Cardiac septum (tissue), 1 donor: ENCODE measurements at places on chromosomes 2 and 18.

DNA sequence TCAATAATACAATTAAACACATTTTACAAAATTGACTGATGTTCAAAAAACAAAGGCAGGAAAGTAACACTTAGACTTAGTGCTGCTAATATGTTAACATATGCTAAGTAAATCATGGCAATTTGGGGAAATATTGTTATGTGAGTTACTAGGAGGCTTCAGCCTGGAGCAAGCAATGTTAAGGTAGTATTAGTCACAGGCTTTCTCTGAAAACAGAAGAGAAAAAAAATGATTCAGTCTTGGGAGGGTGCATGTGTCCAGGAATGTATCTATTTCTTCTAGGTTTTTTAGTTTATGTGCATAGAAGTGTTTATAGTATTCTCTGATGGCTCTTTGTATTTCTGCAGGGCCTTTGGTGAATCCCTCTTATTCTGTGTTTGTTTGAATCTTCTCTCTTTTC lies 345.8 kb upstream of the TFPI start:
- no peak for DNase-seq

GRCh38 chr2:190994148-190994547 lies 19.8 kb downstream of the STAT1 start:
- no peak for DNase-seq

- DNase-seq, result no peak
Observed at GRCh38 chr2:211347328-211347727, 790.9 kb downstream of the CPS1 start.

DNA sequence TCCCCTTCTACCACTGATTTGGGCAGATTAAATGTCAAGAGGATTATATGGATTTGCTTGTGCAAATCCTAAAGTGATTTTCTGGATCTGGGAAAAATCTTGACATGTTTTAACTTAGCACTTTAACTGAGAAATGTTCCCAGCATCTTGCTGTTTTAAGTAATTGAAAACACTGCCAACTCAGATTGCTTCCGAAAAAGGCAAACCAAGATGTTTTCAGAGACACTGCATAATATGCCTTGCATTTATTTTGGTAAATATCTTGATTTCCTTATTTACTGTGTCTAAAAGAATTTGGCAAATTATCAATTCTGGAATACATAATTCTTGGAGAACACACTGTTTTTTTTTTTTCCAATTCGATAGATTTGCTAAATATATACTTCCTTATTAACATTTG lies 385.0 kb upstream of the FAM98A start:
- no peak for DNase-seq

DNA sequence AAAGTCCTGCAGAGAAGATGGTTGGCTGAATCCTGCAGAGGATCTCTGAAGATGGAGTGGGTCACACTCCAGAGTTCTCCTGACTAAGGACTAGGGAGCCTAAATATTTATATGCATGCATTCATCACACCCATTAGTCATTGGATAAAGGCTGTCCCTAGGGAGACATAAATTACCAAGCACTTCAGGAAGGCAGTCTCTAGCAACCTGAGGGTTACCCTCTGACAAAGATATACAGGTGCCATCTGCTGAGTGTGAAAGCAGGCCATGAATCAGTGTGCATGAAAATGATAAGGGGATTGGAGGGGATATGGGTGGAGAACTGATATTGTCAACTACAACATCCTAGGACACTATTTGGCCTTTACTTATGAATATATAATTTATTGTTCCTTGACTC lies 294.8 kb upstream of the DDX18 start:
- DNase-seq, result no peak

GRCh38 chr18:22624176-22624575 lies 206.5 kb upstream of the CTAGE1 start:
- DNase-seq, result no peak

- DNase-seq, result no peak
Observed at GRCh38 chr2:223969856-223970255, 12.6 kb downstream of the MRPL44 start.

DNA sequence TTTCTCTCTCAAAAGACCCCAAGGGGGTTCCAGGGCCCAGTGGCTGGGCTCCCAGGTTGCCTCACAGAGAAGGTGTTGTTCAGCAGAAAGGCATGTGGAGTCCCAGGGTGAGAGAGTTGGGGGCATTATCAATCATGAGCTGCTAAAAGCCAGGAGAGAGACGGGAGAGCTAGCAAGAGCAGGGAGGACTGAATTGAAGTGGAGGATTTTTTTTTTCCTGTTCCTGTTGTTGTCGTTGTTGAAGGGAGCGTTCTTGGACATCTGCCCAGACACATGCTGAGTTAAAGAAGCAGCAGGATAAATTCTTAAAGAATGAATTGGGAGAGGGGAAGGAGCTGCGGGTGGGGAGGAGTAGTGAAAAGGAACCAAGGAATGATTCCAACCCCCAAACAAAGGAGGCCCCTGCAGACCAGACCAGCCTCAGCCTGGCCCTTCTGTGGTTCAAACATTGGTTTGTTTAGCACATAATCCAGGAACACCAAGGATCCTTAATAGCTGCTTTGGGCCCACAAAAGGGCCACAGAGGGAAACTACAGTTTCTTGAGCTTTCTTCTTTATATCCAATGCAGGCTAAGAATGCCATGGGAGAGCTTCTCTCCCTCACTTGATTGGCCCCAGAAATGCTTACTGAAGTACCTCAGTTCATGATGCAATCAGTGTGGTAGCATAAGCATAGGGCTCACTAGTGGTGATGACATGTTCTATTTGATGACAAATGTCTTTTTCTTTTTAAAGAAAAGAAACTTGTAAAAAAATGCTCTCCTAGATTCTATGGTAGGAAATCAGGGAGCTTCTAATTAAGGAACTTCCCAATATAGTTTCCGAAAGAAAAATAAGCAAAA lies 146.0 kb downstream of the SETBP1 start:
- no peak for DNase-seq

- no peak for DNase-seq
Observed at GRCh38 chr2:69095305-69095704, 82.3 kb downstream of the ANTXR1 start.

GRCh38 chr2:64442277-64442676 lies 11.7 kb upstream of the LGALSL start:
- no peak for DNase-seq

DNA sequence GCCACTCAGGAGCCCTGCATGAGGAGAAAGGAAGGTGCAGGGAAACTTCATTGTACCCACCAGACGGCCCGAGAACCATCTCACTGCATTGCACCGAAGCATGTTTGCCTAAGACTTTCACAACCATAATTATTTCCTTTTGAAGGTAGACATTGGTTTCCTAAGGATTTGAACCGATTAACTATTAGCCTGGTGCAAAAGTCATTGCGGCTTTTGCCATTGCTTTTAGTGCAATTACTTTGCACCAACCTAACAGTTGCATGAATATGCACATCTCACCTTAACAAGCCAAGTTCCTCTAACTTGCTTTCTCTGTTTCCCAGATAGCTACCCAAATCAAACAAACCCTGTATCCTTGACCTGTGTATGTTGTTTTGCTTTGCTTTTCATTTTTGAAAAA lies 516.3 kb upstream of the ID2 start:
- no peak for DNase-seq

- DNase-seq, result no peak
Observed at GRCh38 chr18:46771141-46771540, 14.3 kb upstream of the ST8SIA5 start.

DNA sequence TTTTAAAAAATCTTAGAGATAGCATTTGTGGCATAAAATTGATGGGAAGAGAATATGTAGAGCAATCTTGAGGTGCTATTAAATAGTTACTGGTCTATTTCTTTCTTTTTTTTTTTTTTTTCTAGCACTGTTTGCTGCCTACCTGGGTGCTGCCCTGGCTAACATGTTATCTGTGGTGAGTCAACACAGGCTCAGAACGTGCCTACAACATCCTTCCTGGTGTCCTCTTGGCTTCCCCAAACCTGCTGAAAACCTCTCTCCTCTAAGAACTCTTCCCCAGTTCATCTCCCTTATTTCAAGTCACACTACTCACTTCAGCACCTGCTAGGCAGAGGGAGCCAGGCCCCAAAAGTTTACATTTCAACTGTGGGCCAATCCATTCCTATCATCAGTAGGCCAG lies 45.1 kb upstream of the SLC14A1 start:
- DNase-seq, result no peak

- DNase-seq, result no peak
Observed at GRCh38 chr2:209076151-209076550, 347.7 kb upstream of the MAP2 start.

GRCh38 chr2:234974501-234975385 lies 22.9 kb downstream of the SH3BP4 start:
- no peak for DNase-seq
